Gastroesophageal sphincter (tissue), 4 donors: ENCODE measurements at places on chromosomes 6 and 20. TPM values are rescaled to one million over a fixed set of nuclear protein-coding genes. Genes with fewer than 3 reads are reported as not detected.
A peak's percentile ranks its signal among the peaks of the same experiment; 100 is the strongest.

DNA sequence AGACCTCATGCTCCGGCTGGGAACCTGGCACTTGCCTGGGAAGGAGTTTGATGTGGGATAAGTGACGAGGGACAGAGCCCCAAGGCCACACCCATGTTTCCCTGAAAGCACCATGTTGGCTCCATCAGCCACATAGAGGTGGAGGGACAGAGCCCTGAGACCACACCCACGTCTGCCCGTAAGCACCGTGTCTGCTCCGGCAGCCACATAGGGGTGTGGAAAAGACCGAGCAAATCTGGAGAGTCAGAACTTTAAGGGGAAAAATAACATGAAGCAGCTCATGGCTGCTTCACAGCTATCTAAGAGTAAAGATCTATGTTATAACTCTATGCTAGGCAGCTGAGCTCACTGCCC, 15.3 kb downstream of the SLCO4A1 start:
- no peak overlapping the region for H3K27ac ChIP-seq
- no peaks in the 10 kb centered on the region for H3K27me3 ChIP-seq
- ATAC-seq: no peak
- peaks cover 18% of the 10 kb centered on the region for H3K4me1 ChIP-seq

- H3K36me3 ChIP-seq: no peaks in the 10 kb centered on the region
- H3K4me1 ChIP-seq: peaks cover 4% of the 10 kb centered on the region
- H3K27ac ChIP-seq: no peak overlapping the region
- no peak for ATAC-seq
Measured at GRCh38 chr6:44735630-44735963, 348.1 kb downstream of the CDC5L start.

DNA sequence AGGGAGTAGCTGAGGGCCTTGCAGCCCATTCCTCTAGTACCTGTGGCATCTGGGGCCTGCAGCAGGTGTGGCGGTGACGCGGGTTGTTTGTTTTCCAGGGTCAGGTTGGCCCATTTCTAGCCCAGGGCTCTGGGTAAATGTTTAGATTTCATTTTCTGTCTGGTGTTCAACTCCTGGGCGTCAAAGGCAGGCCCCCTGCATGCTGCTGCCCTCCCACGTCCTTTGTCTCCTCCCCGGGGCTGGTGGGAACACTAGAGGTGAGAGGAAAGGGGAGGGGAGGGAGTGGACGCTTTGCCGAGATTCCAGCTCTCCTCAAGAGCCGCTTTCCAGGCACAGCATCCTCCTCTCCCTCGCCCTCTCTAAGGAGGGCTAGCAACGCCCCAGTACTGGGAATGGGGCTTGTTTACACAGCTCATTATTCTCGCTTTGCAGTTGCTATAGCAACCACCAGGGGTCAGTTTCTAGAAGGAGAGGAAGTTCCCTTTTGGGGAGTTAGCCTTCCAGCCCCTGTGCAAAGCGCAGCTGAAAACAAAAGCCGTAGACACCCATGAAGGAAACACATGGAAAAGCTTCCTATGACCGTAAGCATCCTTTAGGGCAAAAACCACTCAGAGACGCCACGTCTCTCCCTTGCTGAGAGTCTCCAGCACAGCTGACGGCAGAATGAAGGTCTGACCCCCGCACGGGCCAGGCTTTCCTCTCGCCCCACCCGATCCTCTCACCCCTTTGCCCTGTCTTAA, 170.6 kb downstream of the LY86 start:
- peaks cover 10% of the 10 kb centered on the region for H3K4me1 ChIP-seq
- H3K27ac ChIP-seq: no peak overlapping the region
- ATAC-seq: peak; percentile 81
- H3K27me3 ChIP-seq: peaks cover 35% of the 10 kb centered on the region

DNA sequence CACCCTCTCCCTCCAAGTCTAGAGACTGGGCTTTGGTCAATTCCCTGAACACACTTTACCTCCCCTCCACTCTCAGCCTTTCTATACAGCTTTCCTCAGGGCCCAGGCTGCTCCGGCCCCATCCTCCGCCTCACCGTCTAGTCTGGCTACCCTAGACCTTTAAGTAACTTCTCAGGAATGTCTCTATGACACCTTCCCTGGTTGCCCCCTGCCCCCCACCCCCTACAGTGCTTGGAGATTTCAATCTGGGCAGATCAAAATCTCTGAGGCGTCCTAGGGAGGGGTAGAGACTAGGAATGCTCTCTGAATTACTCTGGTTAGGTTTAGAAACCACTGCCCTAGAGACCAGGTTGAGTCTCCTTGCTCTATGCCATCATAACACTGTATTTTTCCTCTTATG, 6.1 kb downstream of the UBE2J1 start:
- H3K4me1 ChIP-seq: no peaks in the 10 kb centered on the region
- no peaks in the 10 kb centered on the region for H3K27me3 ChIP-seq
- H3K36me3 ChIP-seq: no peaks in the 10 kb centered on the region
- ATAC-seq: no peak
- no peak overlapping the region for H3K27ac ChIP-seq

GRCh38 chr6:132959639-132960326, 145.4 kb downstream of the RPS12 start:
- H3K27me3 ChIP-seq: no peaks in the 10 kb centered on the region
- no peak overlapping the region for H3K4me3 ChIP-seq
- H3K4me1 ChIP-seq: peaks cover 3% of the 10 kb centered on the region

DNA sequence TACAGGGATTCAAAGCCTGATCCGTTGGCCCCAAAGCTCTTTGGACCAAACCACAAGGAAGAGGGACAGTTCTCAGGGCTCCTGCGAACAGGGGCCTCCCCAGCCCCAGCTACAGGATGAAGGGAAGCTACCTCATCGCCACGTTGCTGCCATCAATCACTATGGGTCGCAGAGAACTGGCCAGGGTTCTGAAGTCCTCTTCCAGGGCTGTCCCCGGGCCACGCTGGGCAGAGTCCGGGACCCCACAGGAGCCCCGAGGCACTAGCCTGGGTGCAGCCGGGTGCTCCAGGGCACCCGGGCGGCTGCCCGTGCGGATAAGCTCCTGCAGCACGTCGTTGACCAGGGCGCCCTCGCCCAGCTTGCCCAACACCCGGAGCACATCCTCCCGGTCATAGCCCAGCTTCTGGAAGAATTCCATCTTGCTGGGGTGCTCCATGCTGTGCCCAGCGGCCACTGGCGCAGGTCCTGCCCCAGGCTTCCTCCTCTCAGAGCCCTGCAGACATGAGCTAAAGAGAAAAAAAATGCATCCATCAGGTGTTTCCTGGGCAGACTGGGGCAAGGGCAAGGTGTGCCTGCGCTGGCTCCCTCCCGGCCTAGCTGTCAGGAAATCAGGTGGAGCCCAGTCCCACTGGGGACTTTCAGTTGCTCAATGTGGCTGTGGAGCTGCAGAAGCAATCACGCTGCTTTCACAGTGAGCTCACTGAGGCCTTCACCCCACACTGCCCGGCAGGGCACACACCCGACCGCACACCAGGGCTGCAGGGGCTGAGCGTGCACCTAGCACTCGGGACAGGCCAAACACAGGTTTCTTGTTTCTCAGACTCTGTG, 10.5 kb downstream of the ZC3H12D start:
- no peak for ATAC-seq
- H3K27me3 ChIP-seq: peaks cover 3% of the 10 kb centered on the region
- H3K27ac ChIP-seq: no peak overlapping the region

- peaks cover 40% of the 10 kb centered on the region for H3K27me3 ChIP-seq
- H3K4me3 ChIP-seq: peak within 1 kb of the TSS; percentile 50
- peak; percentile 47 for ATAC-seq
- no peak within 1 kb of the TSS for H3K27ac ChIP-seq
- H3K4me1 ChIP-seq: peaks cover 12% of the 10 kb centered on the region
- no peaks in the 10 kb centered on the region for H3K36me3 ChIP-seq
Measured at GRCh38 chr6:49550492-49551077, at the start of gene C6orf141. Gene C6orf141, plus strand, starts transcription at chr6:49550668. Its CDS starts 125 bp downstream, at chr6:49550793.

DNA sequence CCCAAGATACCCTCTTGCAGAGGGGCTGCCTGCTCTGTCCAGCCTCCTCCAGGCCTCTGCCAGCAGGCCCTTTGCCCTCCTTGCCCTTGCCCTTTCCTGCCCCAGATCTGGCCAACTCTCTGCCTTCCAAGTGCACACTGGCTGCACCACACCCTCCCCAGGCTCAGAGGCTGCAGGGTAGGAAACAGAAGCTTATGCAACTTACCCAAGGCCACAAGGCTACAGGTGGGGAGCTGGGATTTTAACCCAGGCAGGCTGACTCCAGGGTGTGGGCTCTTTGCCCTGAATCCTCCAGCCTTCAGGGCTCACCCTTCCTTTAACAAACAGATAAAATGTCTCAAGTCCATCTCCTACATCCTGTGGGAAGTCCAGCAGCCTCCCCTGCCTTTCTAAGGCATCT, 14.5 kb upstream of the TRAF3IP2 start:
- no peaks in the 10 kb centered on the region for H3K36me3 ChIP-seq
- ATAC-seq: no peak
- H3K27ac ChIP-seq: no peak overlapping the region
- H3K4me1 ChIP-seq: peaks cover 4% of the 10 kb centered on the region
- H3K27me3 ChIP-seq: no peaks in the 10 kb centered on the region
- H3K4me3 ChIP-seq: no peak overlapping the region

DNA sequence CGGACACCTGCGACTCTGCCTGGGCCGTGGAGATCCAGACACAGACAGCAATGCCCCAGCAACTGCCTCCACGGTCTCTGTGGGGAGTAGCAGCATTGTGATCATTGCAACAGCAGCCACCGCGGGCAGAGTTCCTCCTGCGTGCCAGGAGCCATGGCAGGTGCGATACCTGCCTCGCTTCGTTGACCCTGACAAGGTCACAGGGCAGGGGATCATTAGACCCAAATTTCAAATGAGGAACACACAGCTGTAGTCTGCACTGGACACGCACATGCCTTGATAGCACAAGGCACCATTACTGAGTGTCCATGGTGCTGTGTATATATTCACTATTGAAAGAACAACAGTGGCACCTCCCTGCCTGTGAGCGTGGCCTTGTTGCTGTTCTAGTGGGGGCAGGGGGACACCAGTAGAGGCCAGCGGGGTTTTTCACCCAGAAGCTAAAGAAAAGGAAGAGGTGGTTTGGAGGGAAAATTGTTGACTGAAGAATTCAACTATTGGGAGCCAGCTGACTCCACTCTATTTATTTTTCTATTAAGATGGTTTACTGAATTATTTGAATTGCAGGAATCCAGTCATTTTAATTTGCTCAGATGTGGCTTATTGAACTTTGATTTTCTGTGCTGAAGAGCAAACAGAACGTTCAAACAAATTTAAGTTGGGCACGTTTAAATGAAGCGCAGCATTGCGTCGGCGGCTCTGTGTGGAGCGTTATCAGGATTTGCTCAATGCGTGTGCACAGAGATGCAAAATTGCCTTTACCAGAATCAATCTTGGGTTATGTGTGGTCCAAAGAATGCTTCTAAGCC, 60.2 kb upstream of the RPS6KA2 start:
- H3K36me3 ChIP-seq: no peaks in the 10 kb centered on the region
- ATAC-seq: no peak
- peaks cover 18% of the 10 kb centered on the region for H3K4me1 ChIP-seq
- no peak overlapping the region for H3K27ac ChIP-seq
- no peaks in the 10 kb centered on the region for H3K27me3 ChIP-seq

- no peaks in the 10 kb centered on the region for H3K4me1 ChIP-seq
- ATAC-seq: no peak
- no peaks in the 10 kb centered on the region for H3K36me3 ChIP-seq
- no peak overlapping the region for H3K27ac ChIP-seq
Measured at GRCh38 chr20:45036044-45036755, 64.7 kb downstream of the KCNS1 start.

DNA sequence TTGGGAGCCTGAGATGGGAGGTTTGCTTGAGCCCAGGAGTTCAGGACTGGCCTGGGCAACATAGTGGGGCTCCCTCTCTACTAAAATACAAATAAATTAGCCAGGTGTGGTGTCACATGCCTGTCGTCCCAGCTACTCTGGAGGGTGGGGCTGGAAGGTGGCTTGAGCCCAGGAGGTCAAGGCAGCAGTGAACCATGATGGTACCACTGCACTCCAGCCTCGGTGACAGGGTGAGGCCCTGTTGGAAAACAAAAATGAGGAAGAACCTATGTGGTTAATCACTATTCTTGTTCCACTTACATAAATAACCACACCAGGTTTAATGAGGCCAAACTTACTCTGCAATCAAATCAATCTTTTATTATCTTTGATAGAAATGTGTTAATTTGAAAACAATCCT, 5.4 kb downstream of the PPDPF start:
- no peaks in the 10 kb centered on the region for H3K36me3 ChIP-seq
- no peak for ATAC-seq
- no peaks in the 10 kb centered on the region for H3K4me1 ChIP-seq

- peaks cover 34% of the 10 kb centered on the region for H3K4me1 ChIP-seq
- H3K36me3 ChIP-seq: no peaks in the 10 kb centered on the region
- peak overlapping the region; percentile 57 for H3K27ac ChIP-seq
- no peaks in the 10 kb centered on the region for H3K27me3 ChIP-seq
- H3K4me3 ChIP-seq: peak overlapping the region; percentile 57
Measured at GRCh38 chr6:43014434-43014909, 423 bp downstream of the KLHDC3 start.

DNA sequence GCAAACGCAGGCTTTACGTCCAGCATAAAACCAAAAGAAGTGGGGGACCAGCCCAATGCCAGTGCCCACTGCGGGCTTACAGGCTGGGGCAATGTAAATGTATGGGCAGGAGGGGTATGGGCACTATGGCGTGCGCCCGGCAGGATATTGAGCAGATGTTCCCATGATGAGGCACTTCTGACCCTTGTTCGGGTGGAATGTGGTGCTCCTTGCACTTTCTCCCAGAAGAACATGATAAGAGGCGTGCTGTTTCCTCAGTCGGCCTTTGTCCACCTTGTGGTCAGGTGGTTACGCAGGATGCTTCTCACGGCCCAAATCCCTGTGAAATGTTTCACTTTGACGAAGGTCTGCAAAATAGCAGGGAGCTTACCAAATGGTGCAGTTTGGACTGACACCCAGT, 4.8 kb upstream of the GPR31 start:
- no peak for ATAC-seq
- no peaks in the 10 kb centered on the region for H3K4me1 ChIP-seq
- H3K36me3 ChIP-seq: no peaks in the 10 kb centered on the region
- H3K4me3 ChIP-seq: no peak overlapping the region

DNA sequence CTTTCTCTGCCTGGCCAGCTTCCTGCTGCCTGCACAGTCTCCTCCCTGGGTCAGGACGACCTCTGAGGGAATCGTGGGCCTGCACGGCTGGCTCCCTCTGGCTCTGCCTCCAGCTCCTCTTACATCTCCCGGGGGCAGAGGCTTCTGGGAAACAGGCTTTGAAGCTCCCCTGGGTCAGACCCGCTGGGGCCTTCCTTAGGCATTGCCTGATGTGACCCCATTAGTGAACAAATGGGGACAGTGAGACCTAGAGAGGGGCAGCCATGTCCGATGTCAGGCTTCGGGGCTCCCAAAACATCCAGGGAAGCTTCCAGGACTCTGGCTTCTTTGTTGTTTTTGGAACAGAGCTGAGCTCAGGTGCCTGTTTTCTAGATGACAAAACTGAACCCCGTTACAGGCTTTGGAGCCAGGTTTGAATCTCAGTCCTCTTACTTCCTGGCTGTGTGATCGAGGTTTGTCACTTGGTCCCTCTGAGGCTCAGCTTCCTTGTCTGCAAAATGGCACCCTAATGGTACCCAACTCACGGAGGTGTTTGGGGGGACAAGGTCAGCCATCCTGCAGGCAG, 94.3 kb downstream of the CEBPB start:
- H3K4me1 ChIP-seq: peaks cover 44% of the 10 kb centered on the region
- ATAC-seq: no peak
- H3K27ac ChIP-seq: peak overlapping the region; percentile 68
- no peaks in the 10 kb centered on the region for H3K27me3 ChIP-seq

- peaks cover 66% of the 10 kb centered on the region for H3K4me1 ChIP-seq
- H3K36me3 ChIP-seq: no peaks in the 10 kb centered on the region
- no peaks in the 10 kb centered on the region for H3K27me3 ChIP-seq
- H3K27ac ChIP-seq: peak overlapping the region; percentile 67
- peak overlapping the region; percentile 47 for H3K4me3 ChIP-seq
Measured at GRCh38 chr6:142819603-142820337, 125.2 kb downstream of the HIVEP2 start.

The PCSK2 gene
- total RNA-seq: 4.6 TPM

The GPR63 gene
- 1.4 TPM for total RNA-seq

The SMLR1 gene
- not detected for total RNA-seq

The SMPD2 gene
- 7.2 TPM for total RNA-seq

The GCNT2 gene
- total RNA-seq: 23.7 TPM
